ENCODE measurements at places on chromosomes 5 and 9.

- DNase-seq = no peak
Measured at GRCh38 chr5:175427762-175428161, 16.2 kb downstream of the DRD1 start.

DNA sequence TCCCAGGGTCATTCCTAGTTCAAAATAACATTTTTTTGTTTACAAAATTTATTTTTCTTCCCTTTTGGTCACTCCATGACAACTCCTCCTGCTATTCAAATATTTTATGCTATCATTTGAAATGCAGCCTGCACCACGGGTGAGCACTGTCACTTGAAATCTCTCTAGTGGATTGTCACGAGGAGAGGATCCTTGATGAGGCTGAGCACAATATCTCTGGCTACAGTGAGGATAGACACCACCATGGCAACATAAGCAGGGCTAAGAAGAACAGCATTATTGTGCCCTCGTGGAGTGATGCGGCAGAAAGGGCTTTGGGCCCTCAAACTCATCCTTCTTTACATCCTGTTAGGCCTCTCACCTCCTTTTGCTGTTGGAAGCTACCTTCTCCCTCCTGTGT lies 321.9 kb downstream of the RAB3C start:
- no peak for DNase-seq

GRCh38 chr5:149679876-149680809 lies 50.0 kb upstream of the PPARGC1B start:
- DNase-seq = no peak

GRCh38 chr5:88722546-88723073 lies 160.4 kb downstream of the MEF2C start:
- DNase-seq = no peak

GRCh38 chr9:8655071-8655470 lies 855.5 kb upstream of the DMAC1 start:
- no peak for DNase-seq

- DNase-seq = no peak
Measured at GRCh38 chr5:141484310-141484640, 555 bp upstream of the PCDHGC4 start.

- DNase-seq = no peak
Measured at GRCh38 chr5:158108177-158108576, 249.2 kb upstream of the CLINT1 start.

DNA sequence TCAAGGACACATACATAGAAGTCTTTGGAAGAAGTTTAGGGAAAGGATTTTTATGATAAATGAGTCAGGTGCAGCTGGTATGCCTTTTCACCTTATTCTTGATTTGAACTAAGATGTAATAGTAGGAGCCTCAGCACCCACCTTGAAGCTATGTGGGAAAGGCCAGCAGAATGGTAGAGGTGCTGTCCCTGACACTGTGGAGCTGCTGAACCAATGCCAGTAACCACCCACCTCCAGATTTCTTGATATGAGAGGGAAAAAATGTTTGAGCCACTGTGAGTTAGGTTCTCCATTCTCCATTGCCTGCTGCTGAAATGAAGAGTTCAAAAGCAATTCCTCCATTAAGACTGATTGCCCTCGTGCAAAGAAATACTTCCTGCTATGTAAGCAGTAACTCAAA lies 12.2 kb upstream of the HMGCR start:
- no peak for DNase-seq

GRCh38 chr5:21159510-21160059 lies 1171.6 kb upstream of the CDH18 start:
- no peak for DNase-seq

DNA sequence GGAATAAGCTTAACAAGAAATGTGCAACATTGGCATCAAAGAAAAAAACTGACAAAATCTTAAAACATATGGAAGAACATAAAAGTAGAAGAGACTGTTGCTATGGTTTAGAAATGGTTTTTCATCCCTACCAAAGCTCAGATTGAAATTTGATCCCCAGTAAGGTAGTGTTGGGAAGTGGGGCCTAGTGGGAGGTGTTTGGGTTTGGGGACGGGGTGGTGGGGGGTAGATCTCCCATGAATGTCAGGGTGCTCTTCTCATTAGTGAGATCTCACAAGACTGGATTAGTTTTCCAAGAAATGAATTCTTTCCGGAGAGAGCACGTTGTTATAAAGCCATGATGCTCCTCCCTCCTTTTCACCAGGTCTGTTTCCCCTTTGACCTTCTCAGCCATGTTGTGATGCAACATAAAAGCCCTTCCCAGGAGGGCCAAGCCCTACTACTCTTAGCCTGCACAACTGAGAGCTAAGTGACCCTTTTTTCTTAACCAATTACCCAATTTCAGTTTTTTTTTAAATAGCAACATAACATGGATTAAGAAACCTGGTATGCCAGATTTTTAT lies 10.6 kb downstream of the TMEM167A start:
- DNase-seq = no peak

DNA sequence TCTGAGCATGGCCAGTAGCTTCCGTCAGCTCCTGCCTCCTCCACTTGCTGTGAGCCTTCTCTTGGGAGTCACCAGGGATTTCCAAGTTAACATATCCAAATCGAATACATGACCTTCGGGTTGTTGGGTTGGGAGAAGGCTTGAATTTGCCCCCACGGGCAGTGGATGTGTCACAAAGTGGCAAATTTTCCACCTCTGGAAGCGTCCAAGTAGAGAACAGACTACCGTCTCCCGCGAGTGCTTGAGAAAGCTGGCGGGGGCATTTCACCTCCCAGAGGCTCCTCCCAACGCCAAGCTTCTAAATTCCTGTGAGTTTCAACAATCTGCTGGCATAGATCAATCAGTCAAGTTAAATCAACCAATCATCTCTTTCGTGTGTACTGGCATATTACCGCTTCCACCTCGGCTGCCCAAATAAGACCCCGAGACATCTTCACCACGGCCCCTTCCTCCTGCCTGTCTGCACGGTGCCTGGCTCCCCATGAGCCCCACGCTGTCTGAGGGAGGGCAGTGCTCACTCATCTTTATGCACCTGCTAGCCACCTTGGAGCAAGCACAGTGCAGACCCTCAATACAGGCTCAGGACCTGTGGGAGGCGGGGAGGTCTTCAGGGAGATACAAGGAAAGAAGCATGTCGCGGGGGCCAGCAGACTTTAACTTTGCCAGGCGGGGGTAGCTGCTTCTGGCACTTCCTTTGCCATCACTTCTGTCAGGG lies 79.1 kb downstream of the MRPL36 start:
- DNase-seq = no peak

GRCh38 chr5:139601429-139601828 lies 40.3 kb downstream of the UBE2D2 start:
- DNase-seq = no peak

DNA sequence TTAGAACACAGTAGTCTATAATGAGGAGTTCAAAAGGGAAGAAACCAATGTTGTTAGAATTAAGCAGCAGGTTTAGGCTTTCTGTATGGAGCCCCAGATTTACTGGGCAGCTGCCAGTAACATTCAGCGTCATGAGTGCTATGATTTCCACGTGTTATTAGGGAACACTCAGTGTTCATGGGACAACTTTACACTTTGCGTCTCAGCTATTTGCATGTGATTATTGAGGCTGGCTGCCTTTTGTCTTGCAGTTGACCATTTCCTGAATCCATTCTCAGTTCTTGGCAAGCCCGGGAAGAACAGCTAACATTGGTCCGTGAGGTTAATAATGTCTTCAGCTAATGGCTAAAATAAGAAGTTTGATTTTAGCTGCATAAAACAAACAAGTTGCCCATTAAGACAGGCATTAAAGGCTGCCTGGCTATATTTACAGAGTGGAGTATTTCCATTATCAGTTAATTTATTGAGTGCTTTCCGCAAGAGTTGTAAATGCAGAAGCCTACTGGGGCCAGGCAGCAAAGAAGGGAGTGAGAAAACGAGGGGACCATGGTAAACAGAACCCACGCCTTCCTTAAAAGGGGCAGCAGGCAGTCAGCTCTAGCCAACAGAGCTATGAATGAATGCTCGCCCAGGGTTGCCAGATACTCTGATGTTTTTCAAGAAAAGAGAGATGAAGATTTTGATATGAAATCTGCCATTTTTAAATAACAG lies 120.9 kb downstream of the PIP5K1B start:
- no peak for DNase-seq

DNA sequence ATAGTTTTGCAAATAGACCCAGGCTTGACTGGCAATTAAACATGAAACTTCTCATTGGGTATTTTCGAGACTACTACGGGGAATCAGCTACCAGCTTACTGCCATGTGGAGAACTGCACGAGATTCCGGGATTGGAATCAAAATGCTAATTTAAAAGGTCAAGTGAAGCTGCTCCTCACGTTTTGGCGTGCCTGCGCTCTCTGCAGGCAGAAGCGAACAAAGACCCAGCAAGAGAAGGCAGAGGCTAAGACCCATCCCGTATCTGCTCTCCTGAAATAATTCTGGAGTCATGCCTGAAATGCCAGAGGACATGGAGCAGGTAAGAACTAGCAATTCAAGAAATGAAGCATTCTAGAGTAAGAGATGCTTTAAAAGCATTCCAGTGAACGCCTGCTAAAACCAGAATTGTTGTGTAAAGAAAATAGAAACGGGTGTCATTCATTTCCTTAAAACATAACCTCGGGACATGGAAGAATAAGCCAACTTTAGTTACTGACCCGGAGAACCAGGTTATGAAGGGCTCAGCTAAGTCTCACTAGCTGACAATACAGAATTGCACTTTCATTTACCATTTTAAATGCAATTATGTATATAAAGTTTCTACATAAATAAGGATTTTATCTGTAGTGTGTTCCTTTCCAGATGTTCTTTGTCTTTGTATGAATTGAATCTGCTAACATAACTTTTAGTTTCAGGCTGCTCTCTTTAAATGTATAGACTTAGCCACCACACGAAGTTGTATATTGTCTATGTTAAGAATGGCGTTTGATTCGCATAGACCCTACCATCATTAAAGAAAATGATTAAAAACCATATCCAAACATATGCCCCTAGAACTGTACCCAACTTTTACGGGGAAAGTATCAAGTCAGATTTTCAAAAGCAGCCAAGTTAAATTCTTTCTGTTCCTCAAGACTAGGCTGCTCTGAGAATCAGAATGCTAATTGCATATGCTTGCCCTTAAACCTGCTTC lies 2.0 kb upstream of the MAT2B start:
- no peak for DNase-seq

GRCh38 chr5:90551376-90551775 lies 7.2 kb upstream of the ADGRV1 start:
- DNase-seq = no peak

- no peak for DNase-seq
Measured at GRCh38 chr9:136748666-136749611, 614 bp upstream of the LCN6 start.

GRCh38 chr9:114929201-114929600 lies 1.2 kb downstream of the TNFSF8 start:
- no peak for DNase-seq

DNA sequence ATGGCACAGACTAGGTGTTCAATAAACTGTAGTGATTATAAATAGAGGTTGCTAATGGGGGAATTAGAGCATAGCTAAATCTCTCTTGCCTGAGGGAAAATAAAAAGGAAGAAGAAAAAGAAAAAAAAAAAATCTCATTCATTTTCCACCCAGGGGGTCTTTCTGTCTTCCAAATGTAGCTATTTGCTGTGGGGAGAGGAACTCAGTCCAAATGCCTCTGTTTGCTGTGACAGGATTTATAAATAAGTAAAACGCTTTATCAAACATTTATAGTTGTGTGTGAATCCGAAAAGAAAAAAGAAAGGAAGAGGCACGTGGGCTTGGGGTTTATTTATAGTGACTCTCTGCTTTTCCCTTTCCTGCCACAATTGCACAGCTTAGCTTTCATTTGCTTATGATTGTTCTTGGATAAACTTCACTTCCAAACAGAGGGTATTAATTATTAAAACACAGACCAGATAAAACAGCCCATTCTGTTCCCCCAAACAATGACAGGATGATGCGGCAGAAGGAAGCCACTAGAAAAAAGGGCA lies 245.7 kb downstream of the ASTN2 start:
- no peak for DNase-seq

- DNase-seq = no peak
Measured at GRCh38 chr5:10676224-10676623, 84.8 kb downstream of the DAP start.

- DNase-seq = no peak
Measured at GRCh38 chr9:106872641-106873040, 9.7 kb downstream of the ZNF462 start.

GRCh38 chr9:75161116-75161857 lies 73.0 kb downstream of the OSTF1 start:
- DNase-seq = no peak

DNA sequence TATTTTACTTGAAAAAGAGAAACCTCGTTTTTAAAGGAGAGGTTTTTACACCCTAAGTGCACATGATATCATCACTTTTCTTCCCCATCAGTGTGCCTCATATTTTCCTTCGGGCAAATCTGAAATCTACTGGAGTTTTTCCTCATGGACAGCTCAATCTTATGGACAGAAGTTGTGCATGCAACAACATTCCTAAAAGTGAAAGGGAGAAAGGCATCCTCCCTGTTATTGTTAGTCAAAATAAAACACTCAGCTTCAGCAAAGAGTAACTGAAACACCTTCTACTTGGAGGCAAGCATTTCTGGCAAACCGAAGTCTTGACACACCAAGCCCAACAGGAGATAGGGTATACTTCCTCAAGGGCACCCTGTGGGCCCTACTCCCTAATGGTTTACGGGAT lies 217.9 kb downstream of the BNC2 start:
- DNase-seq = no peak

DNA sequence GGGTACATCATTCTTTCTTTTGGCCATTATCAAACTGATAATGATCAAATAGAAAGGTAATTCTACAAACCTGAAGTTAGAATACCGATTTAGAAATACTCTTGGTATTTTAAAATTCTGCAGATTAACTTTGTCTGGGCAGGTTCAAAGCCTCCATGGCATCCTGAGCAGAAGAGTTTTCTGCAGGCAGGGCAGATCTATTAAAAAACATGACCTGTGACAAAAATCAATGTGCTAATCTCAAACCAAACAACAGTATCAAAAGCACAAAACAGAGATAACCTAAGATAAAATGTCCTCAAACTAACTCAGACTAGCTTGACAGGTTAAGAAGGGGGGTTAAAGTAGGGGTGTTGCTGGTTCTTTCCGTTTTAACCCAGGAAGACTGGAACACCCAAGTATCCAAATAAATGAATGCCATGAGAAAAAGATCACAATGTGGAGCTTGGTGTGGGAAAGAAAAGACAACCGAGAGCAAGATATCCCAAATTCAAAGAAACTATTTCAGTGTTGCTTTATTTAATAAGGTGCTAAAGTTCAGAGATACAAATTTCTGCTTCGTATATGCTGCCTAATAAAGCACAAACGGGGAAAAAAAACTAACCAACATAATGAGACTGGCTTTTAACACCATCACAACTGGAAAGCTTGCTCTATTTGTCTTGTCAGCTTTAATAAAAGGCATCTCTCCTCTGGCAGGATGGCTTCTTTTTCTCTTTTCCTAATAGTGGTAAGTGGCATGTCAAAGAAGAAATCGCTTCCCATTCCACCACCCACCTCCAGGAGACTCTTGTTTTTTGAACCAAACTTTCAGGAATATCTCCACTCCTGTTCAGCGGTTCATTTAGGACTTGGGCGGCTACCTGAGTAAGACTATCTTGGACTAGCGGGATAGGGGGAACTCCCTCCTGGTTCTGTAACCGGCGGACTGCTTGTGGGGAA lies 2.3 kb downstream of the EFNA5 start:
- DNase-seq = no peak
